ENCODE measurements at places on chromosomes 3 and 15. TPM values are rescaled to one million over a fixed set of nuclear protein-coding genes. Genes with fewer than 3 reads are reported as not detected.

DNA sequence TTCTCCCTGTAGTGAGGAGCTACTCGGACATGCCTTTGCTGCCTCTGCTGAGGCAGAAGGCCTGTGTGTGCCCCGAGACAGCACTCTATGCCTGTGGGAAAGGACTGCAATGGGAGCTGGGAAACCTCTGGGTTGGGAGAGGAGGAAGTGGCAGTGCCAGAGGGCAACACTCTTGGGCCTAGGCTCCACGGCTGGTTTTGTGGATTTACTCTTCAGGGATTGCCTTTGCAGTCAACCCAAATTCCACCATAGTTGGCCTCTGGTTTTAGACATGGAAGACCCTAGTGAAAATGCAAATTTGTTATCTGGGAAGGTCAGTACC lies 46.8 kb downstream of the ITGA11 start:
- no peak for DNase-seq

GRCh38 chr15:80026310-80026709 lies 33.2 kb upstream of the ZFAND6 start:
- DNase-seq = no peak

- no peak for DNase-seq
These were observed 205.7 kb downstream of the XXYLT1 start for GRCh38 chr3:195065142-195065863.

MORC1 gene
- under 0.01 TPM for total RNA-seq

DNA sequence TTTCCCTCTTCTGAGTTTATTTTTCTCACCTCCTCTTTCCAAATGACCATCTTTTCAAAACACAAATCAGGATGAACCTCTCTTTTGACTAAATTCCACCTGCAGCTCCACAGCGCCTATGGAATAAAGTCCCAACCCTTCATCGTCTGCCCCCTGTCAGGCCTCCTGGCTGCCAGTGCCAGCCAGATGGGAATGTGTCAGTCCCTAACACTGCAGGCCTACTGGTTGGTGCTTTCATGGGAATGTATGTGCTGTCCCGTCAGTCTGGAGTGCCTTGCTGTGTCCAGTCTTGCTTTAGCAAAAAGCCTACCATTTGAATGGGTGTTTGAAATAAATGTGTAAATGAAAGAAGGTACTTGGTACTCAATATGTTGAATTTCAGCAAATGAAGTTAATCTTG lies 310.1 kb downstream of the THSD4 start:
- DNase-seq = no peak

DNA sequence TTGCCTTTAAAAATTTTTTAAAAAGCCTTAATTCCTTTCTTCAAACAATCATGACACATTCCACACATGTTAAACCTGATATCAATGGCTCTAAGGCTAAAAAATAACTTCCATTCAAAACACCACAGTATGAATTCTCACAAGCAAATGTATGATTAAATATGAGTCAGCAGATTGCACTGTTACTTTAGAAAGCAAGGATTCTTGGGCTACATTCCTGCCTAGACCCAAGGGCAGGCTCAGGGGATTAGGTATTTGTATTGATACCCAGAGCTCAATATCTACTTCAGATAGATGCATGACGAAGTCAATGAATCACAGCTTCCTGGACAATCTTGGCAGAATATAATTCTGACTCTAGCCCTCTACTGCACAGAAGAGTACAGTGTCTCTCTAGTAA lies 65.7 kb downstream of the RARB start:
- DNase-seq = no peak
